Heart left ventricle (tissue), 16 donors: ENCODE measurements at places on chromosomes 2 and 18. TPM values are rescaled to one million over a fixed set of nuclear protein-coding genes. Genes with fewer than 3 reads are reported as not detected.

DNA sequence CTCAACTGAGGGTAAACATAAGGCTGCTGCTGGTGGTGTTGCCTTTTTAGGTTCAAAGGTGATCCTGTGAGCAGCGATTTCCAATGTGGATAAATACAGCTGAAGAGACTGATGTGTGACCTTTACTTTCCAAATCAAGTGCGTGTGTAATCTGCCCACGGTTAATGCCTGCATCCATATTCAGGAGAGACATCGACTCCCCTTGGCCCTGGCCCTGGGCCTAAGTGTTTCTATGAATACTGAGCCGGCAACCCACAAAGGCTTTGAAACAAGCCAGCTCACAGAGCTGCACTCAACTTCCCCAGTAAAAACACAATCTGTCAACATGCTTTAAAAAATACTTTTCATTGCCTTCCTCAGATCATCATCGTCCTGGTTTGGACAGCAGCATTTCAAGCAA is 1026.6 kb downstream of the TMEM182 start:
- DNase-seq = no peak

GRCh38 chr18:79935098-79935480 is 16.4 kb downstream of the SLC66A2 start:
- DNase-seq = peak; percentile 14

GRCh38 chr2:188964976-188965546 is 9.1 kb upstream of the COL3A1 start:
- no peak for DNase-seq

GRCh38 chr2:190844700-190845401 is 35.8 kb upstream of the GLS start:
- DNase-seq = no peak

- no peak for DNase-seq
These were observed 207.8 kb downstream of the HDAC4 start for GRCh38 chr2:239192975-239193374.

- DNase-seq = no peak
These were observed 279.9 kb upstream of the NCKAP5 start for GRCh38 chr2:133848111-133848649.

- DNase-seq = no peak
These were observed 5.7 kb downstream of the SP140 start for GRCh38 chr2:230231251-230231650.

GRCh38 chr2:2520401-2520811 is 189.3 kb upstream of the MYT1L start:
- DNase-seq = no peak

DNA sequence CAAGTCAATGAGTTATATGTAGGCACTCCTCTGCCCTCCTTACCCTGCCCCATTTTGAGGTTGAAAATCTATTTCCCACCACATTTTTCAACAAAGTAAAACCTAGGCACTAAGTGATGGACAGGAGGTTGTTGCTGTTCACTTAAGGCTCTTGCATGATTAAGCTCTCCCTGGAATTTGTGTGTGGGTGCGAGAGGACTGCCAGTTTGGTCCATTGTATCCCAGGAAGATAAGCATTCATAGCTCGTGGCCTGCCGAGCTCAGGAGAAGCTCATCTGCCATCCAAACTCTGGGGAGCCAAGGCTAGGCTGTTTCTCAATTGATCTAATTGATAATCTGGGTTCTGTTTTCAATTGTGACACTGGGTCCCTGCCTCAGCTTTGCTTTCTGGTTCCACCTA is 4.7 kb upstream of the MAP4K4 start:
- DNase-seq = no peak

The PRLH gene
- total RNA-seq = not detected
